ENCODE measurements at places on chromosomes 5 and 9. TPM values are rescaled to one million over a fixed set of nuclear protein-coding genes. Genes with fewer than 3 reads are reported as not detected.

- DNase-seq: no peak
Observed at GRCh38 chr9:123742009-123742767, 187.7 kb downstream of the DENND1A start.

GRCh38 chr5:19554524-19554923 is 433.5 kb downstream of the CDH18 start:
- no peak for DNase-seq

- no peak for DNase-seq
Observed at GRCh38 chr5:1119312-1119831, 7.5 kb upstream of the SLC12A7 start.

DNA sequence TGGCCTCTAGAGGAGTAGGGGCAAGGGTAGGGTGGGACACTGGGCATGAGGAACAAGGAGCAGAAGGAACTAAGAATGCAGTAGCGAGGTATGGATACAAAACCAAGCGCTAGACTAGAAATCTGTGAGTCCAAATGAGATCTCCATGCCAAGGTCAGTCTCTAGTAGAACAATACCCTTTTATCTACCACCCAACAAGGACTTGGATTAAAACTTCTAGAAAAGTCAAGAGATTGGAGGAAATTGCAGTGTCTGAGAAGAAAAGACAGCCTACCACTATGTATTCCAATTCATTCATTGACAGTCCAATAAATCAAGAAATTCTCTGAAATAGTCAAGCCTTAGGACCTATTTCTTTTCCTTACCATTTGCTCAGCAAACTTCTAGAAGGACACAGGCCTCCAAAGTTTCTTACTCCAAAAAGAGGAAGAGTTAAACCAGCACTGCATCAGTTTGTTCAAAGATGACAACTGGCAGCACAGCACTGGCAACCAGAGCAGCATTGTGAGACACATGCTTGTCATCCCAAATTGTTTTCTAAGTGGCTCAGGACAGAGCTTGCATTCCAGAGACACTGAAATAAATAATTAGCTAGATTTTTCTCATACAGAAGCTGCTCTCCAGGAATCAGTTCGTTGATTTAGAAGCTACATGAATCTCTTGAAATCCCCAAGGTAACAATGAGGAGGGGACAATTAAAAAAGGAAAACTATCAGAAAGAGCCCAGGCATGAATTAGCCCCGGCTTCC is 22.6 kb downstream of the ABCA1 start:
- DNase-seq: no peak

PCDHAC1 gene
- total RNA-seq: 0.07 TPM

ENTPD8 gene
- total RNA-seq: not detected
